ENCODE measurements at places on chromosomes 4 and X.

- DNase-seq, result no peak
Measured at GRCh38 chr4:123480706-123481418, 84.3 kb downstream of the SPRY1 start.

- no peak for DNase-seq
Measured at GRCh38 chrX:9909254-9909653, 57.9 kb upstream of the CLDN34 start.

DNA sequence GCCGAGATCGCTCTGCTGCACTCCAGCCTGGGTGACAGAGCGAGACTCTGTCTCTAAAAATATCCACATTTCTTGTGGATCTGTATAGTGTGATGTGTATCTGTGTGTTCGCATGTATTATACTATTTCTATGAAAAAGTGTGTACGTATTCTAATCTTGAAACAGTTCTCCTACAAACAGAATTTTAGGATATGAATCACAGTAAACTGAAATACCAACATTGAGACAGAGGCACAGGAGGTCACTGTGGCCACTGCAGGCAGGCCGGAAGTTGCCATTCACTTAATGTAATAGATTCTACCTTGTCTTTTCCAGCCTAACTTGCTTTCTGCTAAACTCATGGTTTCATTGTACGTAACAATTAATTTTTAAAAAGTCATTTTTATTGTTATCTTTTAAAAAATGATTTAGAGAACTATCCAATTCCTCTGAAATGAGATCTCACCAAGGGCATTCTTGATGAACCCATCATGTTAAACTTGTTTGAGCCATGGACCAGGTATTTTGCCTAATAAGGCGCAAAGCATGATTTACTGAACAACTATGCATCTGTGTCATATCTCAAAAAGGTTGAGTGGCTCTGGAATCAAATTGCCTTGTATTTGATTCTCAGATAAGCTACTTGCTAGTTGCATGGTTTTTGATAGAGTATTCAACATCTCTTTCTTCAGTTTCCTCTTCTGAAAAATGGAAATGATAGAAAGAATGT lies 154.9 kb upstream of the GYPA start:
- no peak for DNase-seq

GRCh38 chr4:102761296-102761701 lies 531 bp upstream of the MANBA start:
- no peak for DNase-seq

DNA sequence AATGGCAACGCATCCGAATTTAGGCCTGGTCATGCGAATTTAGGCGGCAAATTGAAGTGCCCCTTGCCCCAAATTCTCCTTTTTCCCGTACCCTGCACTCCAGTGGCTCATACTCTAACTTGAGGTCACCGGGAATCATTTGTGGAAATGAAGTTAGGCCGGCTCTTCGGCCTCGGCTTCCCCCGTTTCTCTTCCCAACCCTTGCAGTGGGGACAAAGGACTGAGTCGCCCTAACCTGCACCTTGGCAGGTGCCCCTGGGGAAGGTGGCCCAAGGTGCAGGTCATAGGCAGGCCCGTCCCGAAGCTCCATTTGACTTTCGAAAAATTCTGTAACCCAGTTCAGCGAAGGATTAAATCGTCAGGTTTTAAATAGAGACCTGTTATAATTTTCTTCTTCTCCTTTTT lies 811 bp downstream of the SRD5A3 start:
- DNase-seq, result no peak
